ENCODE measurements at places on chromosomes 16 and 17.

DNA sequence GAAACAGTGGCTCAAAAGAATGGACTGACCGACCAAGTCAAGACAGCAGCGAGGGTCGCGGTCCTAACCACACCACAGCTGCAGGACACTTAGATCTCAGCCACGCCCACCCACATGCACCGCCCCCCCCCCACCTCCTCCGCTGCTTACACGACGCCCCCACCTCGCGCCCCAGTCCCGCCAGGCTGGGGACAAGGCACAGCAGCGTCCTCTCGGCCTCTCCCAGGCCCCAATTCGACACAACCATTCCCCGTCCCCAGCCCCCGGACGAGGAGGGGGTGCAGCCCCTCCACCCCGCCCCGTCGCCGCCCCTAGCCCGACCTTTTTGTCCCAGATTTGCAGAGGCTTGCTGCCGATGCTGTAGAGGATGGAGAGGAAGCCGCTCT is 477 bp downstream of the CFAP20 start:
- DNase-seq: peak; percentile 4

- DNase-seq: peak; percentile 82
These were observed 349.2 kb upstream of the HSBP1 start for GRCh38 chr16:83458612-83459011.

DNA sequence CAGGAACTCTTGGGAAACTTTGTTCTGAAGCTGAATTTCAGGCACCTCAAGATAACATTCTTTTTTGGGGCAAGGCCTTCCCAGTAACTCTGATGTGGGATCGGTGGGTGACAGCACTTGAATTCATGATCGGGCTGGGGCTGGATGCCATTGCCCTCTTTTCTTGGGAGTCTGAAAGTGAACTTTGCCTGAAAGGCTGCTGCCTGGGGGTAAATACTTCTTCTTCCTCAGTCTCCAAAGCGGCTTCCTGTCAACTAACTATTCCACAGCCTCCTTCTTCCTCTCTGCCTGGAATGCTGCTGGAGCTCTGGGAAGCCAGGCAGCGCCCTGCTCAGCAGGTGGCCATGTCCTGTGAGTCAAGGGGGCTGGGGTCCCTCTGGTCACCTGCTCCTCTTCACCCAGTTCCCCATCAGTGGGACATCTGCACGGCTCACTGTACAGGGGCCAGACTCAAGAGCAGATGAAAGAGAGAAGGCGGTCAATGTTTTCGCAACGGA is 79.5 kb downstream of the WIPI1 start:
- DNase-seq: peak; percentile 75

DNA sequence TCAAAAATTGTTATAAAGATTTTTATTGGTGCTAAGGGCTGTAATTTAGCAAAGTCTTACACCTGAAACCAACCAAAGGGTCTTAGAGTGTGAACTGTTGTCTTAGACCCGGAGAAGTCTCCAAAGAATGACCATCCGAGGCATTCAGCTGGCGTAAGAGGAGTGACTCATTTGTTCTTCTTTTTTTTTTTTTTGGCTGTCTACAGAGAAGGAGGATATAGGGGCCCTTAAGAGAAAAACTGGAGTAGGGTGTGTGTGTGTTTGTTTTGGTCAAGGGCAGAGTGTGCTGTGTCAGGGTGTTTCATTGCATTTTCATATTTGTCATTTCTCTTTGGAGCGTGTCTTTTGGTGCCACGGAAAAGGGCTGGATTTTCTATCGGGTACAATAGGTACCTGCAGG is 508.0 kb downstream of the WWOX start:
- no peak for DNase-seq

- DNase-seq: peak; percentile 82
These were observed 7.5 kb upstream of the ARMC5 start for GRCh38 chr16:31451681-31452351.

DNA sequence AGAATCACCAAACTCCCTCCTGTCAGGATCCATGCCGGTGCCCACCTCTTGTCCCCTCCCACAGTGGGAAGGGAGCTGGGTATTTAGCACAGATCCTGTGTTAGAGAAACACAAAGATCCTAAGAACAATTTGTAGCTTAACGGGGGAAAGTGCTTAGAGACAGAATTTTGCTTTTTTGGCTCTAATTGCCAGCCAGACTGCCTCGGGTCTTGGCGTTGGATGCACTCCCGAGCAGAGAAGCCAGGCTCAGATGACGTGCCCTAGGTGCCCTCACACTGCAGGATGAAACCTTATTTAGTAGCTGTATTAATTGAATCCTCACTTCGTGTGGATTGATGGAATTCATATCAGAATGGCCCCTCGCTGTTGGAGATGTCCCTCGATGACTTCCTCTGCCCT is 22.5 kb upstream of the MAF start:
- no peak for DNase-seq

DNA sequence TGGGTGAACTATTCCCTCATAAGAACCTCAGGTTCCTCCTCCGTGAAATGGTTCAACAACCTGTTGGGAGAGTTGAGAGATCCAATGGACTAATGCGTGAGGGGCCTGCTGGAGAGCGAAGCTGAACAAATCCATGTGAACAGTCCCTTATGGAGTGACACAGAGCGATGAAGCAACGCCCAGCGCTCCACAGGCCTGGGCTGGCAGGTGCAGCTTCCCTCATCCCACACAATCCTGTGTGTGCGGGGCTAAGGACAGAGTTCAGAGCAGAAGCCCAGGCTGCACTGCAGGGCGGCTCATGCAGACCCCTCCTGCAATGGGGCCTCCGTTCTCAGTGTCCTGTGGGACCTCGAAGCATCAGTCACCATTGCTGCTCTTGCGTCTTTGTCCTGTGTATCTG is 90.4 kb downstream of the KCNJ12 start:
- DNase-seq: no peak

DNA sequence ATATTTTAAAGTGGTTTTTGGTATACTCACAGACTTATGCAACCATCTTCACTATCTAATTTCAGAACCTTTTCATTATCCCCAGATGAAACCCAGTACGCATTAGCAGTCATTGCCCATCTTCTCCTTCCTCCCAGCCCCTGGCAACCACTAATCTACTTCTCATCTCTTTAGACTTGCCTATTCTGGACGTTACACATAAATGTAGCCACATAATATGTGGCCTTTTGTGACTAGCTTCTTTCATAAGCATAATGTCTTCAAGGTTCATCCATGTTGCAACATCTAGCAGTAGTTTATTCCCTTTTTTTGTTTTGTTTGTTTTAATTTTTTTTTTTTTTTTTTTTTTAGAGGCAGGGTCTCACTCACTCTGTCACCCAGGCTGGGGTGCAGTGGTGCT is 28.5 kb upstream of the C17orf107 start:
- no peak for DNase-seq

DNA sequence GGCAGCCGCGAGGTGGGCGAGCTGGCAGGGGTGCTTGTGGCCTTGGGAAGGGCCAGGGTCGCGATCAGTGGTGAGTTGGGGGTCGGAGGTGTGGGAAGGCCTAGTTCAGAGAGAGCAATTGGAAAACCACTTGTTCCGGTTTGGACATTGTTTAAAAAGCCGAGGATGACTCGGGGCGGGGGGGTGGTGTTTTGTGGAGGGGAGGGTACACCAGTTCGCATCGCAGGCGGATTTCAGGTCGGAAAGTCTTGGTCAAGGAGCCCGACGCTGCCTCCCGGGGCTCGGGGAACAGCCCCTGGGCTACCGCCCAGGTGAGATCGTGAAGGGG is 66.4 kb downstream of the KPNA2 start:
- DNase-seq: no peak

DNA sequence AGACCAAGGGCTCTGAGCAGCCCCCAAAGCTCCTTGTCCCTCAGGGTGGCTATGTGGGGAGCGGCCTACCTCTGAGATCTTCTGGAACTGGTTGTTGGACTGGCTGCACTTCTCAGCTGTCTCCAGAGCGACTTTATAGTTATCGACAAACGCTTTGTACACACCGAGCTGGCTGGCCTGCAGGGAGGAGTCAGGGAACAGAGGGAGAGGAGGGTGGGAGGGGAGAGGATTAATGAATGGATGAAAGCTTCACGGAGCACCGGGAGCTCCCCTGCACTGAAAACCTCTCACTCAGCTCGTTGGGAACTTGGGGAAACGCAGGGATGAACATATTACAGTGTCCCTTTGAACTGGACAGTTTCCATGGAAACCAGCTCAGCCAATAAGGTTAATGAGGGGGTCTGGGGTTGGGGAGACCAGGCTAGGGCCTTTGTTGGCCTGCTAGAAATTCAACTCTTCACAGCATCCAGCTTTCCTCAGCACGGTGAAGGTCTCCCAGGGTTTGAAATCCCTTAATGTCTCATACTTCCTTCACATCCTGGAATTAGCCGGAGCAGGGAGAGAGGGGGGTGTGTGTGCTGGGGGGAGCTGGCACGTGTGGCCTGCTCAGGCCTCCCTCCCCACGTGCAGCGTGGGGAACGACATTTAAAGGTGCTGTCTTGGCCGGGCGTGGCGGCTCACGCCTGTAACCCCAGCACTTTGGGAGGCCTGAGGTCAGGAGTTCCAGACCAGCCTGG is 86.7 kb downstream of the TIMM22 start:
- DNase-seq: no peak

- DNase-seq: no peak
These were observed 17.3 kb upstream of the TXNDC11 start for GRCh38 chr16:11759997-11760396.

DNA sequence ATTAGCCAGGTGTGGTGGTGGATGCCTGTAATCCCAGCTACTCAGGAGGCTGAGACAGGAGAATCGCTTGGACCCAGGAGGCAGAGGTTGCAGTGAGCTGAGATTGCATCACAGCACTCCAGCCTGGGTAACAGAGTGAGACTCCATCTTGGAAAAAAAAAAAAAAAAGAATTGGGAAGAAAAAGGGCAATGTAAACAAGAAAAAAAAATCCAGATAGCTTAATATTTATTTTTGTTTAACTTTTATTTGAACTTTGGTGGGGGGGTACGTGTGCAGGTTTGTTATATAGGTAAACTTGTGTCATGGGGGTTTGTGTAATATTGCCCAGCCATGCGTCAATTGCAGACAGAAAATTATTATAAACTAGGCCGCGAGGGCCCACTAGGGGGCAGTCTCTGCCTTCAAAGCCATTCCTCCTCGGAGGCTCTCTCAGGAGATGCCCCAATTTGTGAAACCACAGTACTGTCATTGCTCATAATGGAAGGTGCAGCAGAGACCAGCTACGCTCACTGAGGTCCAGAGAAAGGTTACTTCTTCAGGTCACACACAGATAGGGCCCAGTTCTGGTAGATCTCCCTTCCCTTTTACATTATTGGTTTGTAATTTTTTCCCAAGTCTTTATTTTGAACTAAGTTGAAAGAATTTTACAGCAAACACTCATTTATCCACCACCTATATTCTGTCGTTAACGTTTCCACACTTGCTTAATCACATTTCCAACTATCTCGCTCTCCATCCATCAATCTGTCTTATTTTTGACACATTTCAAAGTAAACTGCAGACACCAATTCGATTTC is 206.2 kb downstream of the PRKCB start:
- DNase-seq: peak; percentile 61

- DNase-seq: no peak
These were observed 55.0 kb upstream of the FA2H start for GRCh38 chr16:74829637-74830036.

GRCh38 chr17:28370744-28371103 is 617 bp upstream of the VTN start:
- no peak for DNase-seq

- DNase-seq: no peak
These were observed 56.1 kb upstream of the MRTFB start for GRCh38 chr16:14015033-14015432.

DNA sequence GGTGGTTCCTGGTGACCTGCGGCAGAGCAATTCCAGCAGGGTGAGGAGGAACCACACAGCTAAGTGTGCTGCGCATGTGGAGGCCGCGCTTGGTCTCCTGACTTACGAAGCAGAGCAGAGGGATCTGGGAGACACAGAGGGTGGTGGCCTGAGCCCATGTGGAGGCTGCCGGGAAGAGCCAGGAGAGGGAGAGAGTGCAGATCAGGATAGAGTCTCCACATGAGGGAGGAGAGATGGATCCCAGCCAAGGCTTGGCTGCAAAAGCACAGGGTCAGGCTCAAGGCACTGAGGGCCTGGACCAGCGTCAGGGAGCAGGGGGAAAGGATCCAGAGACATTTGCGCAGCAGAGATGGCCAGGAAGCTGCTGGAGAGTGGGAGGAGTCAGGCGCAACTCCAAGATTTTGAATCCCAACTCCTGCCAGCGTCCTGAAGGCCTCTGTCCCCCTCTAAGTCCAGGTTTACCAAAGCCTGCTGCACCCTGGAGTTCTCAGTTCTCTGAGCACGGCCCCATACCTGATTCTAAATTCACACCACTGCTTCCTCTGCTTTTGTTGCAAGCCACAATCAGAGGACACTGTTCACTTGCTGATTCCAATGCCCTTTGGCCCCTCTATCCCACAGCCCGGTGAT is 11.3 kb upstream of the MLLT6 start:
- peak; percentile 80 for DNase-seq

- no peak for DNase-seq
These were observed 3.2 kb downstream of the INCA1 start for GRCh38 chr17:4994081-4994595.

- no peak for DNase-seq
These were observed 12.0 kb upstream of the IGFBP4 start for GRCh38 chr17:40431231-40431602.

DNA sequence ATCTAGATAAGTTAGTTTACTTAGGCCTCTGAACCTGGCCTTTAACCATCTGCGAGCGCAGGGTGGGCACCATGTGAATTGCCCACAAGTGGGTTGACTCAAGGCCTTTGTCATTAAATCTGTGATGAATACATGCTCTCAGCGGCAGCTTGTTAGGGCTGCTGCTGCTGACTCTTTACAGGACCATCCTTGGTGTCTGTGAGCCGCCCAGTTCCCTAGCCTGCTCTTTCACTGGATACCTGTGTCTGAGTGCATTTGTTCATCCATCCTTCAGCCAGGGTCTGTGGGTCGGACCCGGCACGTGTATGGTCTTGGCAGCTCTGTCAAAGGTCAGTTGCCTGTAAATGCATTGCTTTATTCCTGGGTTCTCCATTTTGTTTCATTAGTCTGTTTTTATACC is 321.3 kb downstream of the CNTNAP4 start:
- DNase-seq: no peak

DNA sequence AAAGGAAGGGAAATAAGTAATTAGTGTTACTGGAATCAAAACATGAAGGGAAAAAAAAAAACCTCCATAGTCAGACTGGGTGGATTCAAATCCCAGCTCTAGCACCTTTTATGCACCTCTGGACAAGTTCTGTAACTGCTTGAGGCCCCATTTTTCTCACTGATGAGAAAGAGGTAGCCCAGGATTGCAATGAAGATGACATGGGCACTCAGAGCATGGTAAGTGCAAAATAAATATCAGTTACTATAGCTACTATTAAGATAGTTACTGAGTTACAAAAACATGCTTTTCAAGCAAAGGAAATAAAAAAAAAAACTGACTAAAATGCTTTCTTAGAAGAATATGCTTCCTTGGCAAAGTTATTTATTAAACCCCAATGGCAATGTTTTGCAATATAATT is 58.8 kb downstream of the CEP95 start:
- no peak for DNase-seq

- peak; percentile 45 for DNase-seq
These were observed 42.1 kb downstream of the NOG start for GRCh38 chr17:56635641-56636040.

DNA sequence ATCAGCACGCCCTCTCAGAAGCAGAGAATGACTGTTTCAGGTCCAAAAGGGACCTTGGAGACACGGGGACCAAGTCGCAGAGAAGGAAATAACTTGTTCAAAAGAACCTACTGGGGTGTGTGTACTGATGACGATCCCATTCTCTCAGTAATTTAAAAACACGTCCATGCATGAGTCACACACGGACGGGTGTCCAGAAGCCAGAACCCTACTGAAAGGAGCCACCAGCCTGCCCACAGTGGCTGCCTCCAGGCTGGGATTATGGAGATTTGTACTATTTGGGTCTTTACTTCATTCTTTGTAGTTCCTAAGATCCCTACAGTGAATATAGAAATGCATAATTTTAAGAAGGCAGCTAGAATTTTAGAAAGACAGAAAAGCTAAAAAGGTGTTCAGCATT is 27.8 kb downstream of the TMEM204 start:
- no peak for DNase-seq
